Activated CD4-positive, alpha-beta T cell treated with anti-CD3 and anti-CD28 coated beads, Interleukin-2, Interleukin-4, amounts not matched to agents 100 ng/mL and 50 ng/mL, durations not matched to agents 16 hours and 8 hours (primary cell): ENCODE measurements at places on chromosomes 16 and 17.

- DNase-seq: no peak
These were observed 3.3 kb downstream of the ORMDL3 start for GRCh38 chr17:39923836-39924690.

GRCh38 chr16:23058576-23058975 is 90.7 kb downstream of the USP31 start:
- no peak for DNase-seq

DNA sequence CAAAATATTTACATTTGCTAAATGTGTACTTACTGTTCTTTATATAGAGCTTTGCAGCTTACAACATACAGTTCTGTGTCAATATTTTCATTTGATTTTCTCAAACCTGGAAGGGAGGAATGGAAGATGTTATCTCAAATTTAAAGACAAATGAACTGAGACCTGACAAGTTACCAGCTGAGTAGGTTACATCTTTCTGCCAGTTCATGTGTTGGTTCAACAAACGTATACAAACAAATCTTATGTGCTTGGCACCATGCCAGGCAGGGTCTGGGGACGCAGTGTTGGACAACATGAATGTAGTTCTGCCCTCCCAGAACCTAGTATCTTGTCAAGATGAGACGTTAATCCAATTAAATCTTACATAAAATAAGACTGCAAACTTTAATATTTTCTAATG is 507.5 kb upstream of the HSBP1 start:
- DNase-seq: no peak

- DNase-seq: no peak
These were observed 53.0 kb upstream of the DNAJA2 start for GRCh38 chr16:47026492-47026891.

GRCh38 chr17:68277807-68278206 is 13.1 kb downstream of the SLC16A6 start:
- no peak for DNase-seq

- no peak for DNase-seq
These were observed 12.8 kb upstream of the PAFAH1B1 start for GRCh38 chr17:2580661-2581060.

GRCh38 chr17:607361-608147 is 107.1 kb downstream of the VPS53 start:
- DNase-seq: no peak

DNA sequence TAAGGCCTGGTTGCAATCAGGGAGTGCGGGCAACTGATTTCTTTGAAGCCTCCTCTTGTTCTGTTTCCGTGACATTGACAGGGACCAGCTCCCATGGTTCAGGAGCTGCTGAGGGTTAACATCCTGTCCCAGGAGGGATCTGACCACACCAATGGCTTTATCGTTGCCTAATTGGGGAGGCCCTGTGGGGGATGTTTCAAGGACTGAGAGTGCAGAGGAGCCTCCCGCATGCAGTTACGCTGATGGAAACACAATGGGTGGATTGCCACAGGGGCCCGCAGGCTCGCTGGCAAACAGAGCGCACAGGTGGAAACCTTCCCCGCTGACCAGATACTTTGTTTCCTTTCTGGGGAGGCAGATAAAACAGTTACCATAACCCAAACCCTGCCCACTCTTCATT is 23.8 kb upstream of the ABCC1 start:
- no peak for DNase-seq

GRCh38 chr17:29449865-29450671 is 59.9 kb downstream of the TAOK1 start:
- DNase-seq: no peak

- DNase-seq: no peak
These were observed 32.5 kb downstream of the CD300LF start for GRCh38 chr17:74680213-74680612.

GRCh38 chr17:82396601-82397435 is 21.3 kb upstream of the HEXD start:
- DNase-seq: no peak

DNA sequence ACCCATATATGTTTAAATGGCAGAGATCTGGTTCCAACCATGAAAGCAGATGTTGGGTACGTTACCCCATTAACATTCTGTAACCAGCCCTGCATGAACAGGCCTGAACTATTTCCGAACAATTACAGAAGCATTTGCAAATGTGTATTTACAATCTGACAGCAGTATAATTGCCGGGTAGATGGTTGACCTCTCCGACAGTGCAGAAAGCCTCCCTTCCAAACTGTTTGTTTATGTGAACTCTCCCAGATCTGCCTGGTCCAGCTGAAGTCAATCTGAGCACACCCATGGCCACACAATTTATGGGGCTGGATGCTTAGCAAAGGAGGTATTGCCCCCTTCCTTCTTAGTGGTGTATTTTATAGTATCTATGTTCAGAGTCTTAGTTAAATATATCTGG is 21.8 kb downstream of the NUDT7 start:
- no peak for DNase-seq

GRCh38 chr17:12320286-12320685 is 299.6 kb downstream of the MAP2K4 start:
- no peak for DNase-seq

DNA sequence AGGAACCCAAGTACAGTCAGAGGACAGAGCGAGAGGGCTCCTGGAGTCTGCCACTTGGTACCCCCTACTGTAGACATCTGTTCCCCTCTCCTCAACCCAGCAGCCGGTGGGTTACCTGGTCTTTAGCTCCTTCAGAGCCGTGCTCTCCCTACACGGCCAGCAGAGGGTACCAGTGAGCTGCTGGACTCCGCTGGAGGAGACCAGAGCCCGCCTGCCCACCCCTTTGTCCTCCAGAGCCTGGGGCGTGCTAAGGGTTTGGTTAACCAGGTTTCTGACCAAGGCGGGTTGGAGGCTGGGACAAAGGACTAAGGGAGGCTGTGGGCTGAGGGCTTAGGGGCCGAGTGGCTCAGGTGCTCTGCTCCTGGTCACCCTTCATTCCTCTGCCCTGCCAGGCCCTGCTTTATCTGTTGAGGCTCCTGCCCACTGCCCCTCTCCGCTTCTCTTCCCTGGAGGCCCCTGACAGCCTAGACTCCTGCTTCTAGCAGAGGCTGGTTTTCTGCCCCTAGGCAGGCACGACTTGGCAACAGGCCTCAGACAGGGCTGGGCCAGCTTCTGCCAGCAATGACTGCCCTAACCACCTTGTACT is 2.7 kb upstream of the HSD11B2 start:
- DNase-seq: peak; percentile 53

DNA sequence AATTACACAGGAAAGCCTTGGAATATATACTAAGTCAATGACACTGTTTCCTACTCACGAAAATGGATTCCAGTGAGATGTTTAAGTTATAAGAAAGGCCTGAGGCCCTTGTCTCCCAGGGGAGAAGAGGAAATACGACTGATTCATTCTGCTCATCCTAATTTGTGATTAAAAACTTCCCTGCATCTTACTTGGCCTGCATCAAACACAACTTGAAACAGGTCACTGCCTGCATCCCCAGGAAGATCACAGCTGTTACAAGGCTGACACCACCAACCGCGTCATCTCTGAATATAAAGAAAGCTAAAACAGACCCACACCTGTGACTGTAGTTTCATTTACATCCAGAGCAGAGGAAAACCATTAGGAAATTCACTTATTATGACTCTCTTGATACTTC is 121.9 kb downstream of the DNAH3 start:
- no peak for DNase-seq

GRCh38 chr17:50531428-50532025 is 1.0 kb upstream of the EPN3 start:
- DNase-seq: no peak

GRCh38 chr17:60941028-60941427 is 263.4 kb downstream of the BCAS3 start:
- no peak for DNase-seq

- no peak for DNase-seq
These were observed at the start of gene OTOA for GRCh38 chr16:21663889-21664647. TSS of gene OTOA (plus strand) at chr16:21663968. CDS start at chr16:21678515, 14,547 bp downstream.

- no peak for DNase-seq
These were observed 7.1 kb downstream of the RAP1GAP2 start for GRCh38 chr17:2803386-2803785.

DNA sequence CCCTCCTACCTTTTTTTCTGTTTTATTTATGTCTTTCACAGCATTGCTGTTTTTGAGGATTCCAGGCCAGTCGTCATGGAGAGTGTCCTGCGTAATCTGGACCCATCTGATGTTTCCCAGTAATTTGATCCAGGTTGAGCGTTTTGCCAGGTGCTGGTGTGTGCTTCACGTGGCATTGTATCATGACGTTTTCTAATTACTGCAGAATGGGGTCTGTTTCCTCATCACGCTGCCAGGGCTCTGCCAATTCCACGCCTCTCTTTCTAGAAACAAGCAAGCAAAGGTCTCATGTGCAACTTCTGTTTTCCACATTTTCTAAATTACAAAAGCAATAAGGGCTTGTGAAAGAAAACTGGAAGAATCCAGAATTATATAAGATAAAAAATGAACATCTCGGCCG is 28.3 kb upstream of the BHLHA9 start:
- DNase-seq: no peak

DNA sequence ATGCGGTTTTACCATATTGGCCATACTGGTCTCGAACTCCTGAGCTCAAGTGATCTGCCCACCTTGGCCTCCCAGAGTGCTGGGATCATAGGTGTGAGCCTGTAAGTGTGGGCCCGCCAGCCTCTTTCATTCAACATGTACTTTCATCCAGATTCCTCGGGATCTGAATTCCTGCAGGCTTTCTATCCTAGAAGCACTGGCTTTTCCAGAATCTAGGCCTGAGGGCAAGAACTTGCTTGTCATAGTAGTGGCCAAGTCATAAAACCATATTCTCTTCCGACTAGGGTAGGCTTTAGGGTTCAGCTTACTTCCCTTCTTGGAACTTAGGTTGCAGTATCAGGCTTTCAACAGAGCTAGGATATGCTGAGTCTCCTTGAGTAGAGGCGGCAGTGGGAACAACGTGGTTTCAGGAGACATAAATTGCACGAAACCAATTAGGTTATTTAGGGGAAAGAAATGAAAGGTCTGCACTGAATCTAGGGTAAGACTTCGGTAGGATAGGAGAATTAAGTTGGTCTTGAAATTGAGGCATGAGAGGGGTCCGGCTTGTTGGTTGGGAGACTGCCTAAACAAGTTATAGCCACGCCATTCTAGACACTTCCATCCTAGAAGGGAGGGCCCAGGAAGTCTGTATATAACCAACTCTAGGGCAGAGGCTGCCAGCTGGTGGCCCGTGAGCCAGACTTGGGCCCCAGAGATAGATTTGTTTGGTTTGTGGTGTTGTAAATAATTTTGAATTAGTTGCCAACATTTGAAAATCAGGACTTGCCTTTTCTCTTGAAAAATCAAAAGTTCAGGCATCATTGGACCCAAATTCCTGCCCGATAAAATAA is 15.6 kb downstream of the SLC7A6 start:
- no peak for DNase-seq

DNA sequence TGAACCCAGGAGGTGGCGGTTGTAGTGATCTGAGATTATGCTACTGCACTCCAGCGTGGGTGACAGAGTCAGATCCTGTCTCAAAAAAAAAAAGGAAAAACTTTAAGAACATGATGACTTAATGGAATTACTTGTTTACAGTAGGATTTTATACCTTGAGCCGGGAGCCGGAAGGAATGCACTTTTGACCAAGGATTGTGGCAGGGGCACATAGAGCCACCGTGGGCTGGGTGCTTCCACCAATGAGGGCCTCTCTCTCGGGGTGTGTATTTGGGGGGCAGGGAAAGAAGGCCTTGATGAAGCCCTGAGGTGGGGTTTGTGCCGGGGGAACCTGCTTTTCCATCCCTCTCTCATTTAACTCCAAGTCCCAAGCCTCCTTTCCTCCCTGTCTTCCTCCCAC is 6.7 kb upstream of the NAGPA start:
- no peak for DNase-seq

- DNase-seq: no peak
These were observed 38.9 kb downstream of the MRPS23 start for GRCh38 chr17:57810721-57811637.

- DNase-seq: no peak
These were observed 30.1 kb downstream of the SNX11 start for GRCh38 chr17:48137656-48138055.

DNA sequence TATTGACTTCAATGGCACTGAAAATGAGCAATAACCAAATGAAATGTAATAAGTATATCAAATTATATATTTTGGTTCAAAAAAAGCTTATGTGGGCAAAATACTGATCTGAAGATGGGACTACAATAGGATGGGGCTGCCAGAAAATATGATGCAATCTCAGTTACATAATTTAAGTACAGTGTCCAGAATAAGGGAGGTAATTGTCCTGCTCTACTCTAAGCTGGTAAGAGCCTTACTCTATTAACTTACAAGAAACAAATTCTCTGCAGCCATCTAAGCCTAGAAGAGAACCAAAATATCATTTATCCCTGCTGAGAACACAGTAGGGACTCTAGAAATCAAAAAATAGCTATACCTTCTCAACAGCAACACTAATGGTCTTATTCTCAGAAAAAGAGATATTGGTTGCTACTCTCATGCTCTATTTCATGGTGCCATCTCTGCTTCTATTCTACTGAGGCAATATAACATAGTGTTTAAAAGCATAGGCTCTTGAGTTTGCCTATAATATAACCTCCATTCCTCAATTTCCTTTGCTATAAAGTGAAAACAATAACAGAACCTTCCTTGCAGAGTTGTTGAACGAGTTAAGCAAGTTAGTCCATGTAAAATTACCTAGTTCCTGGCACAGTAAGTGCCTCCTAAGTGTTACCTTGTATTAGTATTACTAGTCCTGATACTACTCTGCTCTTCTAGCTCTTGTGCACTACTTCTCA is 19.9 kb downstream of the NQO1 start:
- DNase-seq: no peak

DNA sequence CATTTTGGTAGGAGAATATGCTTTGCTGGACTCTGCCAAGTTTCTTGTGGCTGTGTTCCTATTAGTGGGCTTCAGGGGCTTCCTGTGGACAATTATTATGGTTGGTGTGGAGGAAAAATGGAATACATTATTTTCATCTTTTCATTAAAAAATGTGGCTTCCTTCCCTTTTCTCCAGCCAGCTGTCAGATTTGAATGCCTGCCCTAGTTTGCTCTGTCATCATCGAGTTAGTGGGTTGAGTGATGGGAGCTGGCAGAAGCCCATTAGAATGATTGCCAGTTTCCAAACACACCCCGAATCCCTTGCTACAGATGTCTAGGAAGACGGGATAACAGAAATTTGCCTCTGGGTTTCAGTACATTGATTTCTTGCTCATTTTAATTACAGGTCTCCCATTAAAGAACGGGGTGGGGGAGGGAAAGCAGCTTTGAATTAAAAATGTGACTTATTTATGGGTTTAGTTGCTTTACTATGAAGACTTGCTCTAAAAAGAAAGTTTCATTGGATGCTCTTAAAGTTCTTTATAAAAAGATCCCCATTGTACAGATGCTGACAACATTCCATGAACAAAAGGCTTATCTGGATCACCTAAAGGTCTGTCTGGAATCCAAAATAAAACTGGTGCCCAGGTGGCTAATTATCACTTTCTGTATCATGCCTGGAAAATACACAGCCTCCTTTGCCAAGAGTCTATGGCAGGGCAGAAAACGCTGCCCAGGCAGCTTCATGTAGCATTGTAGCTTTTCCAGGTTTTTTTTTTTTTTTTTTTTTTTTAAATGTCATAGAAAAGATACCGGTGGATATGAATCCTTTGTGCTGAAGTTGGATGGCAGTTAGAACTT is 103.6 kb downstream of the PRKCA start:
- no peak for DNase-seq

GRCh38 chr16:87995644-87996043 is 44.4 kb downstream of the BANP start:
- DNase-seq: no peak
